Activated T-cell treated with anti-CD3 and anti-CD28 coated beads for 1 hour (primary cell): ENCODE measurements at places on chromosomes 6 and 20.

- DNase-seq = no peak
These were observed 279.6 kb upstream of the PRDM1 start for GRCh38 chr6:105806486-105806920.

- no peak for DNase-seq
These were observed 105.9 kb downstream of the TOX2 start for GRCh38 chr20:44020406-44021148.

- DNase-seq = no peak
These were observed 95.5 kb upstream of the PTPRT start for GRCh38 chr20:43285170-43285569.

- DNase-seq = no peak
These were observed 80.4 kb upstream of the PMEPA1 start for GRCh38 chr20:57790176-57790575.

GRCh38 chr6:65399355-65400084 is 307.5 kb downstream of the EYS start:
- no peak for DNase-seq

GRCh38 chr6:3032986-3033385 is 33.3 kb downstream of the NQO2 start:
- no peak for DNase-seq

- no peak for DNase-seq
These were observed 135.7 kb downstream of the ALDH8A1 start for GRCh38 chr6:134814076-134814695.

- DNase-seq = no peak
These were observed 44.1 kb downstream of the BEND6 start for GRCh38 chr6:56999049-56999448.

DNA sequence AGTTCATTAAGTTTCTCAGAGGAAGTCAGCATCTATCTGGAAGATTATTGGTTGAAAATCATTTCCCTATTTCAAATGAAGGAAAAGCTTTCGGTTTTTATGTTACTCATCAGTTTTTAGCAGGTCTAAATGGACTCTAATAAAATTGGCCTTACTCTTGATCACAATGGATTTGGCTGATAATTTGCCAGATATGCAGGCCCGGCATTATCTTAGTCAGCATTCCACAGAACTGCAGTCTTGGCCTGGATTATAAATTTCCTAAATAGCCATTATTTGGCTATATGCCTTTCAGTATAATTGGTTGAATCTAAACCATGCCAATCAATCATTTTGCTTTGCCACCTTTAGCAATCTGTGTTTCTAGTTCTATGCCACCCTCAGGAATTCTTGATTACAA is 91.7 kb upstream of the KCNQ5 start:
- no peak for DNase-seq

- DNase-seq = no peak
These were observed 49.4 kb downstream of the ERMARD start for GRCh38 chr6:169800668-169801395.

DNA sequence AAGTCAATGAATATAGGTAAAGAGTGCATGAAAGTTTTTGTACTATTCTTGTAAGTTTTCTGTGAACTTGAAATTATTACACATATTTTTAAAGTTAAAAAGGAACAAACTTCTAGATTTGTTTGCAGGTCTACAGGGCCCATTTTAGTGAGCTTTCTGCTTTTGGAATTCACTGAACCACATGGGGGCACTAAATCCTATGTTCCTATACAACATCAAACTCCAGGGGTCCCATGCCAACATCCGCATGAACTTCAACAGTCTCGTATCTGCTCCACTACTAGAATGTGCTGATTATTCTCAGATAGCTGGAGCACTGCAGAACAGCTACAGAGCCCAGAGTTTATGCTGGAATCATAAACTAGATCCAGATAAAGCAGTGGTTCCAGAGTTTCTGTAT is 347.9 kb upstream of the SPTLC3 start:
- no peak for DNase-seq

DNA sequence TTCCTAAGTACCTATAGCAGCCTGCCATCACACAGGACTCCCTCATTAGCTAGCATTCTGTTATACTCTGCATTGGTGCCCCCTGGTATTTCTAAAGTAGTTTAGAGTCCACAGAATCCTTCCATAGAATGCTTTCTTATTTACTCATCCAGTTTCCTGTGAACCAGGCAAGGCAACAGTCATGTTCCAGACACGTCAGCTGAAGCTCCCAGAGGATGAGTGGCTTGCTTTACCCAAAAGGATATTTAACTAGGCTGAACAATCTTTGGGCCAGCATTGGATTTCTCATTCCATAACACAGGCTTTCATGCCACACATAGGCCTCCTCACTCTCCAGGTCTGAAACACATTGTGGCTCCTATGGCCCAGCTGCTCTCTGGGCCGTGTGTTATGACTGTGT is 203.8 kb upstream of the MAP3K7 start:
- DNase-seq = no peak

DNA sequence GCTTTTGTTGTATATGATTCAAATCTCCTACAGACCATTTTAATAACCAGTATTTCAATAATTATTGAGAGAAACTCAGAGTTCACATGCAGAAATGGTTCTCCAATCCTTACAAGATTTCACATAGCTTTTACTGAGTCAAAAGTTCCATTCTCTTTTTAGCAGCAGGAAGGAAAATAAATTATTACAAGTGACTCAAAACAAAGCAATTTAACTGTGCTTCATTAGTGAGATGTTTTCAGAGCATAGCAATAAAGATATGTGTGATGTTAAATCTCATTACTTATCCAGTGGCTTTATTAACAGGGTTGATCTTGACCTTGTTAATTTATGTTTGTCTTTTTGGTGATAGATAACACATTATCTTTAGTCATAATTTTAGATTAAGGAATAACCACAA is 22.0 kb downstream of the KIF13A start:
- no peak for DNase-seq

- no peak for DNase-seq
These were observed 79.9 kb downstream of the ATXN1 start for GRCh38 chr6:16681260-16681873.

DNA sequence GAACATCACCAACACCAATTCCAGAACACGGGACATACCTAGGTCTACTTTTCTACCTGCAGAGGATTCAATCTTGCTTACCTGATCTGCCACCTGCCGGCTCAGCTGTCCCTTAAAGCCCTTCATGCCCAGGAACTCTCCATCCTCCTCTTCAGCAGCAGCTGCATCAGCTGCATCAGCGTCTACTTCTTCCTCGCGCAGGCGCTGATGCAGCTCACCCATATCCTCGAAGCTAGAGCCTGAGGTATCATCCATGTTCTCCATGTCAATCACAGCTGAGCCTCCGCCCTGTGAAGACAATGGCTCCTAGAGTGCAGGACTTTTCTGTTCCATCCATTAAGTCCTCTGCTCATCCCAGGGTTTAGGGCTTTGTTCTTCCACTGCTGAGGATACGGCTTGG is 918 bp downstream of the YIPF3 start:
- DNase-seq = no peak

DNA sequence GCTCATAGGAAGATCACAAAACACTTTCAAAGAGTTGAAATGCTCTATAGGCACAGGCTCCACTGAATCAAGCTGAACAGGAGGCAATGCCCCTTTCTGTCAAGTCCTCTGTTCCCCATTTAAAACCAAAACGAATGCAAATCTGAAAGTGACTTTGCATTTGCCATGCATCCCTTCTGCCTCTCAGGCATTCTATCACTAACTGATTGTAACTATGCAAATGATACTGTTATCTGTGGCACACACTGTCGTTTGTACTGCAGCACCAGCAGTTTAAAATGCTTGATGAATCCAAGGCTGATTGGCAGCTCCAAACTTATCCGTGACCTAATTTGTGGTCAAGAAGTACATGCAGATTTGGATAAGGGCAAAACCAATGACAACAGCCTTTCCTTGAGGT is 1067.5 kb upstream of the MAP3K7 start:
- no peak for DNase-seq

DNA sequence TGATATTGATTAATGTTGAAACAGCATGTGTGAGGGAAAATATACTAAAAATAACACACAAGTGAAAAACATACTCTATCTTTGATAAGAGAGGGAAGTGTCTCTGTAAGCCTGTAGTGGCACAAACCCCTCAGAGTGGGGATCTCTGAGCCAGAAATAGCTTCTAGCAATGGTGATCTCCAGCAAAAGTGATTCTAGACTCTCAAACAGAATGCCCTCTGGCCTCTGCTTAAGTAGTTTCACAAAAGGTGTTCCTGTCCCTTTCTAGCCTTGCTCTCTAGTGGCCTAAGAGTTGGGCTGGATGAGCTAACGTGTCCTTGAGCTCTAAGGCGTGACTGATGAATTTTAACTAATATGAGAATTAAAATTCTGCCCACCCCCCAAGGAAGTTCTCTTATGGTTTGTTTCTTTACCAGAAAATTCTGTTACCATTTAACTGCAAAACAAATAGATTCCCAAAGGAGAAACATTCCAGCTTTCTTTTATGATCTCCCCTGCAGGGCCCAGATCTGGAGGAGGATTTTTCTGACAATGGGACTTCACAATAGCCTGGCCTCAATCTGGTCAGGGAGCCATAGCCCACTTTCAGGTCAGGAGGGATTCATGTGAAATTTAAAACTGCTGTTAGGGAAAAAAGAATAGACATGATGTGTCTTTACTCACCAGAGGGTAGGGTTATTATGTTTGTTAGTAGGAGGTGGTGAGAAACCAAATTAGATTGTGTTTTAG is 182.5 kb upstream of the LAMP5 start:
- DNase-seq = no peak

- no peak for DNase-seq
These were observed 57.8 kb downstream of the POPDC3 start for GRCh38 chr6:105121981-105122380.

- no peak for DNase-seq
These were observed 48.3 kb downstream of the TBXT start for GRCh38 chr6:166119116-166119911.

DNA sequence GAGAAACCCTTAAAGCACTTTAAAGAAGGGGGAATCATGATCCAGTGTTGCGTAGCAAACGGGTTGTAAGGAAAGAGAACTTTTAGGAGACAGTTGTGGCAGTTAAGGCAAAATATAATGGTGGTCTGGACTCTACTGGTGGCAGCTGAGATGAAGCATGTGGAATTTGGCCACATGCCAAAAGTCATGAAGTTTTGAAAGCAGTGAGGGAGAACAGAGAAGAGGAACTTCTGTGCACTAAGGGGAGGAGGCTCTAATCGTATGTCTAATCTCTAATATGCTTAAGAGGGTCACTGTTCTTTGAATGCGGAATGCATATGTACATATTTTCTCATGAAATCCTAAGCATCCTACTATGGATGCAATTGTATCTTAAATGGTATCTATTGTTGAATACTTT is 91.5 kb downstream of the RIMS1 start:
- DNase-seq = no peak

- no peak for DNase-seq
These were observed 4.0 kb downstream of the TEAD3 start for GRCh38 chr6:35492974-35493284.

DNA sequence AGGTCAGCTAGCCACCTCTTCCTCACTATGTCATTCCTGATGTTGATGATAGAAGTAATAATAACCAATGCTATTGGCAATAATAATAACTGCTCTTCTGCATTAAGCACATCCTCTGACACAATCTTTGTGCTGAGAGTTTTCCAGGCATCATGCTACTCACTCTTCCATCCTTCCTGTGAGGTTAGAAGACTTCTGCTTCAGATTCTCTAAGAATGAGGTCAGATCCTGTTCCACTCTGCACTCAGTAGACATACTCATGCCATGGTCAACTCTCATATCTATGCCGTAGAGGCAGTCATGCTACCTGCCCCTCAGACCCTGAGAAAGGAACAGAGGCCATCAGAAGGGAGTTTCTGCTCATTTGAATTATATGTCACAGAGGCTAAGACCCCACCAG is 98.1 kb upstream of the TOP1 start:
- no peak for DNase-seq

GRCh38 chr6:39886871-39887270 is 47.4 kb downstream of the MOCS1 start:
- no peak for DNase-seq

DNA sequence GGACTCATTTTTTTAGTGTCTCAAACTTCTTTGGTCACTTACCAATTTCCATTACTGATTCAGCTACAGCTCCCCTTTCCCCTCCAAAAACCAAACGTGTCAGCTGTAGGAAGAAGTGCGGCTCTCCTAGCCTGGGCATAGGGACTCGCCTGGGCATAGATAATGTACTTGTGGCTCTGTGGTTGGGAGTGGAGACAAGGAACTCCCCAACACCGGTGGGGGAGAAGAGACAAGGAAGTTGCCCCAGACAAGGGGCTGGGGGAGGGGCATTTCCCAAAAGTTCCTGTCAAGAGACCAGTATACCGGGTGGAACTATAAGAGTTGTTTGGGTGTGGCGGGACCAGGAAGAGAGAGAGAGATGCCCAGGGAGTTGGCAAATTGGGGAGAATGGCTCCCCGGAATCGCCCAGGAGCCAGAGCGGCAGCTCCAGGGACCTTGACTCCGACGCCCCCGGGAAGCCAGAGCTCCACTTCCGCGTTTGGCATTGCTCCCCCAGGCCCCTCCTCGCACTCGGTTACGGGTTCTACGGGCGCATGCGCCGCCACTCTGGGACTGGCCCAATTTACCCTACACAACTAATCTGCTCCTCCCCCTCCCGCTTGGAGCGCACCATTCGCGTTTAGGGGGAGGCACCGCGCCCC is 871 bp upstream of the ZFAND3 start:
- peak; percentile 93 for DNase-seq

DNA sequence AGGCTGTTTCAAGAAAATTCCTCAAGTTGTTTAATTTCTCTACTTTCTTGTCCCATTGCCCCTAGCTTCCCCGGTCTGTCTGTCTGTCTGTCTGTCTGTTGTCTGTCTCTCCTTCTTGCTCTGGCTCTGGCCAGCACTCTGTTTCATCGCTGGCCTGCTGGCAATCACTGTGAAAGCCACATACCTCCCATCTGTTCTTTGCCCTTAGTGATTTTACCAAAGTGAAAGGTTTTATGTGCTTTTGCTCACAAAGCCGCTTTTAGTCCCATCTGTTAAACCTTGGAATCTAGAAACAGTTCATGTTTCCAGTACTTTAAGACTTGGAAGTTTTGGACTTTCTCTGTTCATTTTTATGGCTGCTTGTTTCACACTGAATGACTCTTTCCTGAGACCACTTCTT is 87.8 kb upstream of the EXOC2 start:
- no peak for DNase-seq

GRCh38 chr6:73233048-73233447 is 7.8 kb upstream of the KHDC1L start:
- DNase-seq = no peak

DNA sequence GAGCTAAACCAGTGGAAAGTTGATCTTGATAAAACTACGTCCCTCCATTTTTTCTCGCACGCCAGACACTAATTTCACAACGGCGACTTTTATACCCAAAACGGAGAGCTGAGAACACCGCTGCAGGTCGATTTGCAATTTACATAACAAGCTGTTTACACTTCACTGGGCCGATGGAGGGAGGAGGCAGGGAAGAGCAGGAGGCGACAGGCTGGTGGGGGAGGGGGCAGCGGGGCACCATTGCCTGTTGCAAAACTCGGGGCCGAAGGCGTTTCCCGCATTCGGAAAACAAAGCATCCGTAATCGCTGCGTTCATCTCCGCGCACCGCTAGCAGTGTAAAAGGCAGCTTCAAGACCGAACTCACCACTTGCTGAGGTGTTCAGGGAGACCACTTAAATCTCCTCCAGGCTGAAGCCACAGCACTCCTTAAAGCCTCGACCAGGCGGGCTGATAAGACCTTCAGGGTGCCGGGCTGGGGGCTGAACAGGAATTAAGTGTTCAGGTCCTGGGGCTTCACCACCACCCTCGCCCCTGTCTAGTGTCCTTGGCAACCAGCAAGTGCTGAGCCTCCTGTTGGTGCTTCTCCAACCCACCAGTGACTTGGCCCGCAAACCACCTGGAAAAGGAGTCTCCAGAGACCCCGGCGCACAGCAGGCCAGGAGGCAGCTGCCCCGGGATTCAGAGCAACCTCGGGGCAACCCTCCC is 2.0 kb upstream of the FOXC1 start:
- DNase-seq = no peak
